Activated CD4-positive, alpha-beta memory T cell treated with anti-CD3 and anti-CD28 coated beads for 36 hours (primary cell): ENCODE measurements at places on chromosomes 1 and 21.

DNA sequence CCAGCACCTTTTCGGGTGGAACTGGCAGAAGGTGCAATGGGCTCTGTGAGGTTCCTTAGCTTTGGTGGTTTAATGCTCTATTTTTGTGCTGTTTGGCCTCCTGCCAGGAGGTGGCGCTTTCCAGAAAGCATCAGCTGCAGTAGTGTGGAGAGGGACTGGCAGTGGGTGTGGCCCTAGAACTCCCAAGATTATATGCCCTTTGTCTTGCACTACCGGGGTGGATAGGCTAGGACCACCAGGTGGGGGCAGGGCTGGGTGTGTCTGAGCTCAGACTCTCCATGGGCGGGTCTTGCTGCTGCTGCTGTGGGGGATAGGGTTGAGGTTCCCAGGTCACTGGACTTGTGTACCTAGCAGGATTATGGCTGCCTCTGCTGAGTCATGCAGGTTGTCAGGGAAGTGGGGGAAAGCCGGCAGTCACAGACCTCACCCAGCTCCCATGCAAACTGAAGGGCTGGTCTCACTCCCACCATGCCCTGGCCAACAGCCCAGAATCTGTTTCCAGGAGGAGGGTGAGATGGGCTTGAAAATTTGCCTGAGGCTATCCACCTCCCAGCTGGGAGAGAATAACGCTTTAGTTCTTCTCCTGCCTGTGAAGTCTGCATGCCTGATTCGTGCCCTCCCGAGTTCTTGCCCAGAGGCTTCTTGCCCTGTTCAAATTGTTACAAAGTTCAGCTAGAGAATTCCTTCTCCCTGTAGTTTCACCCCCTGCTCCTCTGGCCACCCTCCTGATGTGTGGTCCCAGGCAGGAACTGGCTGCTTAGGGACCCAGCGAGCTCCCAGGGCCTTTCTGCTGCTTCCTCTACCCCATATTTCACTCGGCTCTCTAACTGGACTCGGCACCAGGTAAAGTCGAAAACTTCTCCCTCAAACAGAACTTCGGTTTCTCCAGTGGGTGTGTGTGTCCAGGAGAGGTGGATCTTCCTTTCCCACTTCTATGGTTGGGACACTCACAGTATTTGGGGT is 76.5 kb upstream of the BTG3 start:
- peak; percentile 71 for DNase-seq

GRCh38 chr1:226722901-226723656 is 16.0 kb downstream of the ITPKB start:
- peak; percentile 59 for DNase-seq

GRCh38 chr1:2499986-2500596 is 24.0 kb downstream of the PLCH2 start:
- DNase-seq: peak; percentile 38

DNA sequence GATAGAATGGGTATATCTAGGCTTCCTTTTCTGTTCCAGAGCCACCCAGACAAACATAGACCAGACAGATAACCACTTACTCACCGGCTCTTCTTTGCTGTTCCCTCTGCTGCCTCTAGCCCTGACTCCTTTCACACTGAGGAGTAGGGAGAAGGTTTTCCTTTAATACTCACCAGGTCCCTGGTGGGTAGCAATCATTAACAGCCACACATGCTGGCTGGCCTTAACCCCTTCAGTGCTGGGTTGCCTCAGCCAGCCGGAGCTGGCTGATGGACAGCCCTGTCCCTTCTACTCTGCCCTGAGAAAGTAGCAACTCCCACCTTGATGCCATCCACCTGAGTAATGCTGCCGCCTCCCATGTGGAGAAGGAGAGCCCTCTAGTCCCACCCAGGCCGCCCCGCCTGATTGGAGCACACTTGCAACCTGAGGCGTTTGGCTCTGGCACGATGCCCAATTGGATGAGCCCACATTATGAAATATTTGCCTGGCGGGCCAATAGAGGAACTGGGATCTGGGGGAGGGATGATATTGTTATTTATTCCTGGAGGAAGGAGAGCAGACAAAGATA is 71.6 kb downstream of the PLEKHA6 start:
- no peak for DNase-seq

DNA sequence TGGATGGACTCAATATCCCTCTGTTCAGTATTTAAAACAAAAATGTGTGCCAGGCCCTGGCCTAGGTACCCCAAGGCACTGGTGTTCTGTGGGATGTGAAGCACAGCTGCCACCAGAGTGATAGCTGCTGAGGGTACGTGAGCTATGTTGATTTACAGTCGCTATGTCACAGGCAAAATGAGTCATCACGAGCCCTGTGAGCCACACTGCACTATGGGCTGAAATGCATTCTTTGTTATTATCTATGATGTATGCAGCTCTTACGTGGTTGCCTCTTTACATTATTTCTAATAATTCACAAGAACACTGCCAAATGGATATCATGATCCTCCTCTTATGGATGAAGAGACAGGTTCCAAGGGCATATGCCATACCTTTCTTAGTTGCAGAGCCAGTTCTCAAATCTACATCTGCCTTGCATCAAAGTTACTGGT is 2.1 kb downstream of the TEX38 start:
- peak; percentile 45 for DNase-seq

DNA sequence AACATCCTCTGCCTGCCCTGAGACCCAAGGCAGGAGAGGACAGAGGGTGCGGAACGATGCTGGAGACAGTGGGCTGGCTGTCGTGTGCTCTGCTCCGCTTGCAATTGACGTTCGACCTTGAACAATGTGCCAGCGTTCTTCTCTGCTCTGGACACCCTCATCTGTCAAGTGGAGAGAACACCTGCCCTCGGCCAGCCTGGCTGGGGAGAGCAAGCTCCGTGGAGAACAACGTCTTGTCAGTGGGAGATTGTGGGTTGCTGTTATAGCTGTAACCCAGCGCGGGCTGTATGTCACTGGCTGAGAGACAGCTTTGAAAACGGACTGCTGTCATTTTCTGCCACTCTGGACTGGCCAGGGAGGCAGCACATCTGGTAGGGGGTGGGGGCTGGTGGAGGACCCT is 14.7 kb downstream of the KIAA1614 start:
- no peak for DNase-seq

DNA sequence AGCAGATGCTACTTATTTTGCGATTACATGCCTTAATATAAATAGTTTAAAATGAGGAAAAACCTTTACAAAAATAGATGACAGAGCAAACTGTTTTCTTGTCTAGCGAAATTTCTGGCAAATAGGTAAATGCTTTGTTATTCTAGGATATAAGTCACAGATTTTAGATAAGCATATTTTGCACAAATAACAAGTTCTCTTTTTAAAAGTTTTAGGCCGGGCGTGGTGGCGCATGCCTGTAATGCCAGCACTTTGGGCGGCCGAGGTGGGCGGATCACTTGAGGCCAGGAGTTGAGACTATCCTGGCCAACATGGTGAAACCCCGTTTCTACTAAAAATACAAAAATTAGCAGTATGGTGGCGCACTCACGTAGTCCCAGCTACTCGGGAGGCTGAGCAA is 20.3 kb upstream of the ERRFI1 start:
- no peak for DNase-seq

- DNase-seq: no peak
Observed at GRCh38 chr1:66563094-66563800, 29.3 kb downstream of the SGIP1 start.

GRCh38 chr1:219771080-219771479 is 157.3 kb downstream of the SLC30A10 start:
- no peak for DNase-seq

DNA sequence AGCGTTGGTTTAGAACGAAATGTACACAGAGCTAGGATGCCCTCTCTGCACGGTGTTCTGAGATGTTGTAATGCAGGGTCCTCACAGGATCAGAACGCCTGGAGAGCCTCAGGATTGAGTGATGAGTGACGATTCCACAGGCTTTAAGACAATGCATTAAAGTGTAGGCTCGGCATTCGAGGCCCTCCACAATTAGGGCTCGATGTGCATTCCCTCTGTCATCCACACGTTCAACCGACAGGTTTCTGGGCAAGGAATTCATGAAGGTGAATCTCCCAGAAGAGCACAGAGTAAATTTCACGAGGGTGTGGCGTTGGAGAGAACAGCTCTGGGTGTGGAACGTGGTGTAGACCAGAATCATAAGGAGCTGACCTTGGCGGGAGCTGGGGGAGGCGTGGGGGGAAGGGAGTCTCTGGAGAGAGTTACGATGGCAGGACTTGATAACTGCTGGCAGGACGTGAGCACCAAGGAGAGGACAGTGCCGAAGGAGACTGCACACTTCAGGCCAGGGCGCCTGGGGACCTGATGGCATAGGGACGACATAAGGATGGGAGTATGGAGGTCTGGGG is 51.0 kb upstream of the EFHD2 start:
- DNase-seq: no peak

- DNase-seq: no peak
Observed at GRCh38 chr1:119736649-119737039, 24.9 kb downstream of the PHGDH start.

DNA sequence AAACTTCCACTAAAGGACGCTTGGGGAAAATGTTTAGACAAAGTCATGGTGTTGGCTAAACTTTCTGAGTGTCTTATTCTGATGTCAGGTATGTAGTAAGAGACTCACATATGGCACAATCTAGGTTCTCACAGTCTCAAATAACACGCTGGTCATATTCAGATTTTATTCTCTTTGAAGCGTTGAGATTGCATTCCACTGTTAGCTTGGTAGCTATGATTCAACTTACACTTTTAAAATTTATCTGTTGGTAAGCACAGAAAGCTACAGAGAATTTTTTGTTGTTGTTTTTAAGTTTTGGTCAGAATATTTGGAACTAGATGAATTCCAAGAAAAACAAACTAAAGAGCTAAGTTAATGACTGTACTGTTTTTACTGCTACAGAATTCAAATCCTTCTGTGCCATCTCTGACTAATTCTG is 126.7 kb downstream of the PRRX1 start:
- DNase-seq: no peak

DNA sequence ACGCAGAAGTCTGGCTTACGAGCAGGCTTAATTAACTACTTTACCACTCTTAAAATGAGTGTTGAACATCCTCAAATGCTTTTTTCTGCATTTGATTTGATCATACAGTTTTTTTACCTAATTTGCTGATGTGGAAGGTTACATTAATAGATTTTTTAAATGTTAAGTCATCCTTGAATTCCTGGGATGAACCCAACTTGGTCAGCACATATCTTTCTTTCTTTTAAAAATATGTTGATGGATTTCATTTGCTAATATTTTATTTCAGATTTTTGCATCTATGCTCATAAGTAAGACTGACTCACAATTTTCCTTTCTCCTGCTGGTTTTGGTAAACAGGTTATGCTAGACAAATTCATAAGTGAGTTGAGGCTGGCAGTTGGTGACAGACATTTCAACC is 82.9 kb downstream of the LHX4 start:
- DNase-seq: no peak

GRCh38 chr1:25461849-25462248 is 31.2 kb downstream of the MACO1 start:
- DNase-seq: no peak

DNA sequence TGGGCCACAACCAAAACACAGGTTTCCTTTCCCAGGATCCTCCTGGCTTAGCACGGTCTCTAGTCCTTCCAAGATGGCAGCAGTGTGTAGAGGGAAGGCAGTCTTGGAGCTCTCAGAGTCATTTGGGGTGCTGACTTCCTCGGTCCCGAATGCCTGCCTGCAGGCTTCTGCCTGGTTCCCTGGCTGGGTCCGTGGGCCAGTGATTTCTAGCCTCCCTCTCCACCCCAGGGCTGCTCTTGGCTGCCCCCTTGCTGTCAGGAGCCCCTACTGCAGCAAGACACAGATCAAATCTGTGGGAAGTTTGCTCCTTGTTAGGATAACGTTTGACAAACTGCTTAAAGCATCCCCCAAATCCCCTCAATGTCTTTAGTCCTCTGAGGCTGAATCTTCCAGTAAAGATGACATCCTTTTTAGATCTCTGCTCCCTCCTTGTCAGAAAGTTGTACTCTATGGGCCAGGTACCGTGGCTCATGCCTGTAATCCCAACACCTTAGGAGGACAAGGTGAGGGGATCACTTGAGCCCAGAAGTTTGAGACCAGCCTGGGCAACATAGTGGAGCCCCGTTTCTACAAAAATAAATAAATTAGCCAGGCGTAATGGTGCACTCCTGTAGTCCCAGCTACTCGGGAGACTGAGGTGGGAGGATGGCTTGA is 272.5 kb downstream of the RRAGC start:
- DNase-seq: peak; percentile 68

DNA sequence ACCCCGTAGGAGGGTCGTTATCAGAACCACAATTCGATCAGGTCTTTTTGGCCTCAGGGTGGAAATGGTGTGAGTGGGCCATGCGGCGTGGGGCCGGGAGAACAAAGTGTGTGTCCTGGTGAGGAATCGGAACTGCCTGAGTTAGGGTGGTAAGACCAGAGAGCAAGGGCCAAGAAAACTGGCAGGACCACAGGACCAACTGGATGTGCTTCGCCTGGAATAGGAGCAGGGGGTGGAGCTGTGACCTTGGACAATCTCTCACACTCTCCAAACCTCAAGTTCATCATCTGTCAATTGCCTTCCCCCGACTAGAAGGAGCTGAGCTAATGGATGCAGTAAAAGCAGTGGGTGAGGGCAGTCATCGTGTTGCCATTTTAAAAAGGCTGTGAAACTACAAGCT is 59.5 kb downstream of the NAV1 start:
- DNase-seq: no peak

DNA sequence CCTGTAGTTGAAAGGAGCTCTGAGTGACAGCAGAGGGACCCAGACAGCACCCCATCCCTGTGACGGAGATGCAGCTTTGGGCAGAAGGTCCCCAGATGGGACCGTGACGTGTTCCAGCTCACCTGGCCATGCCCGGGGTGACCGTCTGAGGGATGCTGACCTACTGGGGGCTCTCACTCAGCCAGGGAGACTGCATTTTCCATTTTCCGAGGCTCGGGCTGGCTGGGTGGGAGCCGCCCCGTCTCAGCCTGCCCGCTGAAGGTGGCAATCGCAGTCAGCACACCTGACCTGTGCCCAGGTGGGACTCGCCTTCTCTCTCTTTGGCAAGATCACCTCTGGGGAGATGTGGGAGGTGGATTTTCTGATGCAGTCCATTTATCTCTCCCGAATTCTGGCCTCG is 127.2 kb downstream of the AJAP1 start:
- DNase-seq: no peak

GRCh38 chr1:168772428-168773060 is 43.5 kb upstream of the DPT start:
- no peak for DNase-seq

DNA sequence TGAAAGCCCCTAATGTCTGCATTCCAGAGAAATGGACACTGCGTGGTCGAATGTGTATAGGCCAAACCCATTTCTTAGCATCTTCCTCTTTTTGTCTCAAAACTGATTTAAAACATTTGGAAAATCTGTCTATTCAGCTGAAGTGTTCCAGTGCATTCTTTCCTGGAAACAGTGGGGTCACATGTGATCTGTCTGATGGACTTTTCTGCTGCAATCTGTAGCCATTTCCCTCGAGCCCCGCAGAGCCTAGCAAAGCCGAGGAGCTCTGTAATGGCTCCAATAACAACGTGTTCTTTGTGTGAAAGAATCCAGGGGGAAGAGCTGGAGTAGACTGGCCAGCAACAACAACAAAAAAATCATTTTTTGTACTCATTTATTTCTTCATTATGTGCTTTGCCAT is 329.3 kb downstream of the BARHL2 start:
- DNase-seq: no peak

GRCh38 chr1:209417761-209418160 is 165.8 kb upstream of the CAMK1G start:
- no peak for DNase-seq

- no peak for DNase-seq
Observed at GRCh38 chr21:24852610-24853195, 754.6 kb downstream of the MRPL39 start.
